ENCODE measurements at places on chromosomes 6 and 20.

DNA sequence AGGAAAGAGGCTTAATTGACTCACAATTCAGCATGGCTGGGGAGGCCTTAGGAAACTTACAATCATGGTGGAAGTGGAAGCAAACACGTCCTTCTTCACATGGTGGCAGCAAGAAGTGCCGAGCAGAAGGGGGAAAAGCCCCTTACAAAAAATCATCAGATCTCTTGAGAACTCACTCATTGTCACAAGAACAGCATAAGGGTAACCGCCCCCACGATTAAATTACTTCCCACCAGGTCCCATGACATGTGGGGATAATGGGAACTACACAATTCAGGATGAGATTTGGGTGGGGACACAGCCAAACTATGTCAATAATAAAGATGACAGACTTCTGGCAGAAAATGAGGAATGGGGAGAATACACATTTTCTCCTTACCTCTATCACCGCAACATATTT is 20.5 kb upstream of the OCSTAMP start:
- DNase-seq = no peak

DNA sequence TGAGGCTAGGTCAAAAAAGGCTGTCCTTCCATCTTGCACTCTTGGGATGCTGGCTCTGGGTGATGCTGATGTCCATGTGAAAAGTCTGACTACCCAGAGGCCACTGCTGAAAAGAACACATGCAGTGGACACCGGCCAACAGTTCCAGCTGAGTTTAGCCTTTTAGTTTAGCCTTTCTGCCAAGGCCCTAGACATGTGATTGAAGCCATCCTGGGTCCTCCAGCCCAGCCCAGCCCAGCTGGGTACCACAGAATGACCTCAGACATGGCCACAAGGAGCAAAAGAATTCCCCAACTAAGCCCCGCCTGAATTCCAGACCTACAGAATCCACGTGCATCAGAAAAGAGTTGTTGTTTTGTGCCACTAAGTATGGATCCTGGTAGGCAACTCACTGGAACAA is 17.4 kb downstream of the PIGT start:
- DNase-seq = peak; percentile 67

DNA sequence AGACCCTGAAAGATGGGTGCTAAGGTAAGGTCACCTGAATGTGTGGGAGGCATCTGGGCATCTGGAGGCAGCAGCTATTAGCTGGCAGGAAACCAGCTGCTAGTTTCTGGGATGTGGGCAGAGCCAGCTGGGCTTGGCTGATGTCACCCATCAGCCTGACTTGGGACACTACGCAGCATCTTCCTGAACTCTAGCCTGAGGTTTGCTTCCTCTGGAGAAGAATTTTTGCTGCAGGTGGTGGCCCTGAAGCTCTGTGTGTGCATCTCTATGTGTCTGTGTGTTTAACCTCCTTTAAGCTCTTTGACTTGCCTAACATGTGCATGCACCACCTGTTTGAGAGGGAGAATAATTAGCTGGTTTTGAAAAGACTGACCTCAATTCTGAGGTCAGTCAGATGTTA is 465.1 kb upstream of the CHD6 start:
- no peak for DNase-seq

- no peak for DNase-seq
Observed at GRCh38 chr6:166739117-166739975, 112.3 kb upstream of the RPS6KA2 start.

DNA sequence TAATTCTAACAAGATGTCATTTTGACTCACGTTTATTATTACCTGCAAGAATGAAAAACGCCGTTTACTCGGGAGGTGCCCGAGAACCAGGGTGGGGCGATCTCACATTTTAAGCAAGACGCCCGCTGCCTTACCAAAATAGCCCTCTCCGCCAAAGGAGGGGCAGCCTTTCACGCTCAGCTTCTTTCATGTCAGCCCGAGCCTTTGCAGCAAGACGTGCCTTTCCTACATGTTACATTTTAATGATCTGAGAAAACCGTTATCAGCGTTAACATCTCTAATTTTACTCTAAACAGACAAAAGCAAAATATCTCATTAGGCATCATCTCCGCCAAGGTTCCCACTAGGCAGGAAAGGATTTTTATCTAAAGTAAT is 2.0 kb downstream of the BACH2 start:
- DNase-seq = no peak

DNA sequence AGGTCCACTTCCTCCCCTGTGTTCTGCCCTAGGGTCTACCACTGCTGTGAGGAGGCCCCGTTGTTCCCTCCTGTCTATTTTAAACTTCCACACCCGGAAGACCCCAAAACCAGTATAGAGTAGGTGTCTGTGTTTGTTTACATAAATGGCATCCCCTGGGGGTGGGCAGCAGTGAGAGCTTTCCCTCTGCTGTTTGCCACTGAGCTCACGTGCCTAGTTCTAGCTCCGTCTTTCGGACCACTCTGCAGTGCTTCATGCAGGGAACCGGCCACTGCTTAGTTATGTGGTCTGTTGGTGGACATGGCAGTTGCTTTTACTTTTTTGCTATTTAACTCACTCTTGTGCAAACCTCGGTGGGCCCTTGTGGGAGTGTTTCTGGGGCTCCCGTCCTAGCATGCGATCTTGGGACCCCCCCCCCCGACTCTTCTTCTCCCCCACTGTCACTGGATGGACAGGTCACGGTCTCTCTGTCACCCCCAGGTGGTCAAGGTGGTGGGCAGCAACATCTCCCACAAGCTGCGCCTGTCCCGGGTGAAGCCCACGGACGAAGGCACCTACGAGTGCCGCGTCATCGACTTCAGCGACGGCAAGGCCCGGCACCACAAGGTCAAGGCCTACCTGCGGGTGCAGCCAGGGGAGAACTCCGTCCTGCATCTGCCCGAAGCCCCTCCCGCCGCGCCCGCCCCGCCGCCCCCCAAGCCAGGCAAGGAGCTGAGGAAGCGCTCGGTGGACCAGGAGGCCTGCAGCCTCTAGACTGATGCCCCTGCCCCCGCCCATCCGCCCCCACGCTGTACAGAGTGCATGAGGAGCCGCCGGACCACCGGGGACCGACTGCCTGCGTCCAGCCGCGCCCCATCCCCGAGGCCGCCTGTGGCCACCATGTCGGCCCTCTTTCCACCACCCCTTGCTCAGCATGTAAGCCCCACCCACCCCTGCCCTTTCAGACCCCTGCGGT is 40.9 kb downstream of the VSTM2L start:
- DNase-seq = peak; percentile 38

- DNase-seq = no peak
Observed at GRCh38 chr6:135298455-135298854, 117.3 kb downstream of the MYB start.

GRCh38 chr6:30913721-30914075 is 340 bp upstream of the VARS2 start:
- no peak for DNase-seq

- DNase-seq = no peak
Observed at GRCh38 chr6:65570340-65570739, 136.7 kb downstream of the EYS start.

DNA sequence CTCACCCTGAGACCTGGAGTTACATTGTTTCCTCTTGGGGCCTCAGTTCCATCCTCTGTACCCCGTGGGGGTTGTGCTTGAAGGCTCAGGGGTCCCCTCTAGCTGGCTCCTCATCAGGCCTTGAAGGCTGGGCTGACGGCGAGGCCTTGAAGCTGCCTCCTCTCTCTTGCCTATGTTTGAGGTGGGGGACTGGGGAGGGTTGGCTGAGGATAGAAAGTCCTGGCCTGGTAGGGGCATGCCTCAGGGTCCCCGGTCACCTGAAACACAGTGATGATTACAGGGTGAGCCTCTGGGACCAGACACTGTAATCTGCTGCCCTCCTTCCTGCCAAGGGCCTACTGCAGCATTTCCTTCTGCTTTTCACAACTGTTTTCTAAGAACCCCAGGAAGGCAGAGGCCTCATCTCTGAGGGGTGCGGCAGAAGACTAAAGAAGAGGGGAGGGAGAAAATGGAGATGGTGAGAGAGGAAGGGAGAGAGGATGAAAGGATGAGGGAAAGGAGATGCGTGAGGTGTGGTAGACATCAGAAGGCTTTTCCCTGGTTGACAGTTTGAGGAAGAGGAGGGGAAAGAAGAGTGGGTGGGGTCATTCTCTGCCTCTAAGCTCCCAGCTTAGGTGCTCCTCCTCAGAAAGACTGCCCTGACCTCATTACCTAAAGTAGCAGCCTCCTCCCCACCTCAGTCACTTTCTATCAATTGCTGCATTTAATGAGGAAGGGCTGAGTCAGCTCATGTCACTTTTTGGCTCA is 29.7 kb downstream of the VEGFA start:
- DNase-seq = no peak

DNA sequence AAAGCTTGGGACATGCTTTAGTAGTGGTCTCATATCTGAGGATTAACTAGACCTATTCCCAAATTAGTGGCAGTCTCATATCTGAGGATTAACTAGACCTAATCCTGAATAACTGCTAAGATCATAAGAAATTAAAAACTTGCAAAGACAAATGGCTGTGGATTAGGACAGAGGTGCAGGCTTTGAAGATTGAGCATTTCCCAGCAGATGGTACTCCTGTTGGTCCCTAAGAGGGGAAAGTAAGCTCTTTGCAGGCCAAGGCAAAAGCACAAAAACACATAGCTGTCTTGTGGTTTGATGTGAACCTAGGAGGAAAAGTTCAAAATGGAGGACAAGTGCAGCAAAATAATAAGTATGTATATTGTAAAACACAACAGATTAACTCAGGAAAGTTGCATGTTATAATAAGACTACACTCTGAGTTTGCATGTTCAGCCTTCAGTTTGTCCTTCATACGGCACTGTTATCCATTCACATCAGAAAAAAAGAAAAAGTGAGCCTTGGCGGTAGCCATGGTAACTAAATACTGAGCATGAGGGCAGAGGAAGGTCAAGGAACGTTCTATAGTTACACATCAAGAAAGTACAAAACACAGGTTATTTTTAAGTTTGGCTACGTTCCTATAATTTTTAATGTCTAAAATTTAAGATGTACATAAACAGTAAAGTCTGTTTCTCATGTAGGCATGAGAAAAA is 62.8 kb downstream of the FILIP1 start:
- no peak for DNase-seq

Data from right atrium auricular region (tissue), 2 donors.